ENCODE measurements at places on chromosomes 12 and 14.

DNA sequence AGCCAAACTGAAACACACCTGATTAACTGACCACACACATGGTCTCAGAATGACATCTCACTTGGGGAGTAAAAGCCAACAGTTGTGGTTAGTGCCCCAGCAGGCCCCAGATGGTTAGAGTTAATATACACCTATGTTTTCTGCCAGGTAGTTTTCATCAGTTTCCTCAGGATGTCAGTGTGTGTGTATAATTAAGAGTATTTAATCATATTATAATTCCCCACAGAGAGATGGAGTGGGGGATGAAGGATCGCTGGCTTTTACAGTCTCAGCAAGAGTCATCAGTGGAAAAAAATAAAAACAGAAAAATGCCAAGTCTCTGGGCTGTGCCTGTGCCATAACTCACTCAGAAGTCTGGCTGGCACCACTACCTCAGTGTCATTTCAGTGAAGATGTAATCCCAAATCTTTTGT, 412.5 kb downstream of the ZFP36L1 start:
- DNase-seq, result no peak

DNA sequence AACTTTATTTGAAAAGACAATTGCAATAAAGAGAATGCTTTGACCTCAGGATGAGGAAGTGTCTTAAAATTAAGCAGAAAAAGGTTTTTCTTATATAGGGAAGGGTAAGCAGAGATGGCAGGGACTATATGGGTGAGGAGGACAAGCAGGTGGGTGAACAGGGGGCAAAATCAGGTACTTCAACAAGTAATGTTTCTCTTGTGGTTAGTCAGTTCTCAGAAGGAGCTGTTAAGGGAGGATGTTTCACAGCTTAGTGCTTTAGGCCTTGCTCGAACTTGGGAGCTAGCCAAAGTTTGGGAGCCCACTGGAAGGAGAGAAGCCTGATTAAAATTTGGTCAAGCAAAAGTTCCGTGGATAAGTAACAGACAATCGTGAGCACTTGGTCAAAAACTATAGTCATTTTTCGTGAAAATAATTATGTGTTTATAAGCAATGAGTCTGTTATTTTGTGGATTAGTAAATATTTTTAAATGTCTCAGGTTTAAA, 364.2 kb upstream of the TMPO start:
- no peak for DNase-seq

GRCh38 chr12:4203772-4204376, 69.7 kb upstream of the CCND2 start:
- DNase-seq, result no peak

- no peak for DNase-seq
Observed at GRCh38 chr14:70711451-70711850, 69.7 kb downstream of the TTC9 start.

DNA sequence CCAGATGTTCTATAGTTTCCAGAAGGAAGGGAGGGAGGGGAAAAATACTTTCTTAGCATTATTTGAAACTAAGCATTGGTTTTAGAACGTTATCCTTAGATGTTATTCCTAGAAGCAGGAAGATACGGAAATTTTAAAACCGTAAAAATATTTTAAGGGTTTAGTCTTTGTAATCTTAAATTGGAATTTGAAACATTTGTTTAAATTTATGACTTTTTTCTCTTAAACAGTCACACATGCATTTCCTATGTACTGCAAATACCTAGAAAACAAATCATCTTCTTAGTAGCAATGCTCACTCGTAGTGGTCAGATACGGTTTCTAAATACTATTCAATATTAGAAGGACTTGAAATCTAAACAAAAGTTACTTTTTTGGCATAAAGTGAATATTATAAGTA, 282.0 kb downstream of the ERC1 start:
- no peak for DNase-seq

DNA sequence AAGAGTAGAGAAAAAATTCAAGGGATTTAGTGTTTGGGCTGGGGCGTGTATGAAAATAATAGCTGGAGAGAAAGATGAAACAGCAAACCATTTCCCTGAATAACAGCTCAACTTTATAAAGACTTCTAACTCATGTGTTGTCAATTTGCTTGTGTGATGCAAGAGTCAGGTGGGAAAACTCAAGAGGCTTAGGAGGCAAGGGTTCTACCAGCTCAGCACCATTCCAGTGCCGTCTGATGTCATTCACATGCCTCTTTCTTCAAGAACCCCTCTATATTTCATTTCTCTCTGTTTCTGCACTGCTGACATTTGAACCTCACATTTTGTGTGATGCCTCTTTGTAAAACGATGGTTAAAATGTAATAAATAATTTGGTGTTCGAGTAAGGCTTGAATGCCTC, 192.2 kb downstream of the PRKD1 start:
- no peak for DNase-seq

GRCh38 chr12:1443421-1444141, 150.8 kb downstream of the FBXL14 start:
- peak; percentile 82 for DNase-seq

DNA sequence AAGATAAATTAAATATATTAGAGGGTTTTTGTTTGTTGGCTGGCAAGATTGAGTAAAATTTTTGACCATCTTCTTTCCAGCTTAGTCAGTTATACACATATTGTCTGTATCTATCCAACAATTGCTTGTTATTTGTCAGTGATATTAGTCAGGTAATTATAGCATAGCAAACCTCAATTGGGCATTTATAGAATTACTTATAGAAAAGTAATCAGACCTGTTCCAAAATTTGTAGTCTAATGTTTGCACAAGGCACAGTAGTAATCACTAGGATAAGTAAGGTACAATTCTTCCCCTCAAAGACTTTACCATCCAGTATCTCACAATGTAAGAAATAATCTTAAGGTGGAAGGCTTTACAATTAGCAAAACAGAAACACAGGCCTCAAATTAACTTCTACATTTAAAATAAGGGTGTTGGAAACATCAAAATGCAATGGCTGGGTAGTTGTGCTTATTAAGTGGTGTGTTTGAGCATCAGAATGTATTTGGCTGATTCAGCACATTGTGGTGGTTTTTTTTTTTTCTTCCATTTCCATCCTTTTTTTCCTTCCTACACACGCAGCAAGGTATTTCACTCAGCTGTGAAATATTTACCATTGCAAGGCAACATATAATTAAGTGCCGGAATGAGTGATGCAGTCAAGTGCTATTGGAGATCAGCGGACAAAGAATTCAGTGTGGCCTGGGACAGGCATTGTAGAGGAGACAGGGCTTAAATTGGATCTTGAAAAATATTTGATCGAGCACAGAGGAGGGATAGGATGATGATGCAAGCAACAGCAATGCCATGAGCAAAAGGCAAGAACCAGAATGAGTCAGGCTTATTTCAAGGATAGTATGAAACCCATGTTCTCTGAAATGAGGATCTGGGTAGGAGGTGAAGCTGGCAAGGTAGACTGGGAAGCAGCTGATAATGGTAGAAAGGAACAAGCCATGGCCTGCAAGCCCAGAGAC, 178.2 kb downstream of the AKAP6 start:
- peak; percentile 91 for DNase-seq

DNA sequence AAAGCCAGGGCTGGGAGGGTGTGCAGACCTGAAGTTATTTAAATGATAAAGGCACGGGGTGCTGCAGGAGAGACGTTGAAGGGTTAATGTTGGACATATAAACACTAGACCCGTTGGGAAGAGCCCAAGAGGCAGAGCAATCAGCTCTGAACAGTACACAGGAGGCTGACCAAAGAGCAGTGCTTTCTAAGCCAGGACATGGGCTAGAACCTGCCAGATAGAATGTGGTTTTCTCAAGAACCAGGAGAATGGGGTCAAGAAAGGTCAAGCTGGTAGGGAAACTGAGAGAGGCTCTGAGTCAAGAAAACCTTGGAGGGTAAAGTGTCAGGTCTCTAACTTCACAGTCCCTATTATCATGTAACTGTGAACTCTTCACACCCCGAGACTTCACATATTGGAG, 143.2 kb upstream of the EEA1 start:
- DNase-seq, result no peak

DNA sequence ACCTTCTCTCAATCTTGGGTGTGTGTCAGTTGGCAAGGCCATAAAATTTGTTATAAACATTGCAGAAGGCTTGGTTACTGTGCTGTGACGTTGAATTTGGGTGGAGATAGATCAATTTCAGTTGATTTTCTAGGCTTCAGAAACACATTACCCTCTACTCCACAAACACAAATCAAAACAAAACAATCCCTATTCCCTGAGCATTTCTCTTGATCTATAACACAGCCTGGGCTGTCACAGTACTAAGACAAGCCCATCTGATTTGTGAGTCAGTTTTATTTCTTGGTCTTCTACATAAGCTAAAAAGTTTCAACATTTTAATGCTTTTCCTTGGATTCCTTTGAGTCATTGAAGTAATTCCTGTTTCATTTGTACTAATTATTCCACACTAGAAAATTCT, 79.8 kb downstream of the PTPN11 start:
- no peak for DNase-seq

- no peak for DNase-seq
Observed at GRCh38 chr14:77565289-77565993, 51.0 kb downstream of the SPTLC2 start.

DNA sequence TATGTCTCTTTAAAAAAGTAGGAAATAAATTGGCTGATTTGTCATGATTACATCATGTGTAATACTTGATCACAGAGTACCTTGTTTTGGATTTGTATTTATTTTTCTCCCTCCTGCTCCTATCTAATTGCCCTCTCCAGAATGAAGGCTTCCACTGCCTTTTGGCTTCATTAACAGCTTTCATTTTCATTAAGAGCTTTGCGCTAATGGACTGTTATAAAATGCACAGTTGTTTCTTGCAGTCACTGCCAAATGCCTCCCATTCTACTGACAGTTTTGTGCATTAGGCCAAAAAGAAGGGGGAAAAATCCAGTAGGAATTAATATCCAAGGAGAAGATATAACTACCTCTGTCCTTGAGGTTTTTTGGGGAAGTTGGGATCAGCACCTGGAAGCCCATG, 159.2 kb downstream of the NRXN3 start:
- DNase-seq, result no peak

DNA sequence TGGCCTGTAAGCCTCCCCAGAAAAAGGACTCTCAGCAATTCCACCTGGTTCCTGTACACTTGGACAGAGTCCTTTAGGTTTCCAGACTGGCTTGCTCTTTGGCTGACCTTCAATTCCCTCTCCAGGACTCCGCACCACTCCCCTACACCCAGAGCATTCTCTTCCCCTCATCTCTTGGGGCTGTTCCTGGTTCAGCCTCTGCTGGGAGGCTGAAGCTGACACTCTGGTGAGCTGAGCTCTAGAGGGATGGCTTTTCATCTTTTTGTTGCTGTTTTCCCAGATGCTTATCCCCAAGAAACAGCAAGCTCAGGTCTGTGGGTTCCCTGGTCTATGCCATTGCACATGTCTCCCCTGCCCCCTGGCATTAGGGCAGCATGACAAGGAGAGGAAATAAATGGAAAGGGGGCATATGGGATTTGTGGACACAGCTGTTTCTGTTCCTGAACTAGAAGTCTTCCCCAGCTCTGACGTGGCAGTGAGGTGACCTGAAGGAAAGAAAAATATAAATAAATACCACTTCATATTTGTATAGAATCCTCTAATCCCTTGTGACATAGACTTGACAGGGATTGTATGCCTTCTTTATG, 1.3 kb downstream of the RNASE7 start:
- DNase-seq, result no peak

Data from skeletal muscle cell (primary cell).